ENCODE measurements at places on chromosomes 16 and 17.

DNA sequence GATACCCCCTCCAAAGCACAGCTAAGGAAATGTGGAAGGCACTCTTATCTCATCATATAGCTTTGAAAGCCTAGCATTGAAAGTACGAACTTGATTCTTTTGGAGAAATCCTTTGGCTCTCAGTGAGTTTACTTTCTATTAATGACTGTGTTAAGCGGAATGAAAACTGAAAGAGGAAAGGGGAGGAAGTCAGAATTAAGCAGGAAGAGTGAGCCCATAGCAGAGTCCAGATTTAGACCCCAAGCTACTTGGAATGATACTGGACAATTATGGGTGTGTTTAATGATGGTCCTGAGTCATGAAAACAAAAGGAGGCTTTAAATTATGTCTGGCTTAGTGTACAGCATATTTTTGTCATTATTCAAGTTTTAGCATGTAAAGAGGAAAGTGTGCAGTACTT lies 42.2 kb downstream of the TENT4B start:
- DNase-seq, result no peak

- DNase-seq, result no peak
Measured at GRCh38 chr16:81491541-81492188, 47.1 kb downstream of the CMIP start.

- DNase-seq, result no peak
Measured at GRCh38 chr17:44867841-44868240, 20.2 kb downstream of the HIGD1B start.

DNA sequence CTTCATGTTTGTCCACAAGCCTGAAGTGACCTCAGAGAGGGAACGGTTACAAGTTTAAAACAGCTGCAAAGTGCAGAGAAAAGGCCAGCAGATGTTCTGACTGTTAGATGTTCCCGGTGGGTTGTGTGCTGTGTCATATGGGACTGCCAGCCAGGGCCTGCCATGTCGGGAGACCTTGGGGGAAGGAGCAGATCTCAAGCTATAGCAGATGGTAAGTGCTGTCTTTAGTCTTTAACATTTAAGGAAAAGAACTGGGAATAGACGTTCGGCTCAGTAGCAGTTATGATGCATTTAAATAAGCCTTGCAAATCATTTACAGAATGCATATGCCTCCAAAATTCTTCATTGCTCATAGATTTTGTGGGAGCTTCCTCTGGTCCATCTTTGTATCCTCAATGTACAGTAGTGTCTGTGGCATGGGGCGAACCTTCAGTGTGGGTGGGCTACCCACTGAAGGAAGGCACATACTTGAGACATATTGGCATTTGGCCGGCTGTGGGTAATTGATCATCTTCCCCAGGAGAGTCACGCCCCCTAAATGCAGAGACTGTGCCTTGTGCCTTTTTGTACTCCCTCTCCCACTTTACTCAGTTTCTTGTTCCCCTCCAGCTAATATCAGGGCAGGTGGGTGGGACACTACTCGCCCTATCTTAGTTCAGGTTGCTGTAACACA lies 131.9 kb downstream of the NPIPB5 start:
- DNase-seq, result no peak

GRCh38 chr16:65794973-65795372 lies 571.5 kb upstream of the CDH5 start:
- DNase-seq, result no peak

DNA sequence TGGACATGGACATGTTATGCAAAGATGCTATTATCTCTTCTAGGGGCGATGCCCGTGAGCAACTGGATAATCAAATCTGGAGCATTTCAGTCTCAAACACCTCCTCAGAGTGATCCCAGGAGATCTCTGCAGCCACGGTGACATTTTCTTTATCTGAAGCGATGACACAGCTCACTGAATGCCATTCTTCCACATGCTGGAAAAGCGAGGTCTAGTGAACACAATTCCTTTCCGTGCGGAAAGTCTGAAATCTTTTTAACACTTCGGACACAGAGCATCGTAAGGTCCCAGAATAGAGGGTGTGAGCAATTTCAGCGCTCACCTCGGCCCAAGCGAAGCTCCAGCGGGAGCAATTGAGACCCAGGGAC lies 531 bp upstream of the HASPIN start:
- no peak for DNase-seq

GRCh38 chr16:10741844-10742243 lies 1.8 kb upstream of the NUBP1 start:
- no peak for DNase-seq

Measured in stimulated activated CD8-positive, alpha-beta memory T cell treated with anti-CD3 and anti-CD28 coated beads, Interleukin-15, amount 100 ng/mL, for 48 hours (primary cell).